ENCODE measurements at places on chromosomes 12 and 14. TPM values are rescaled to one million over a fixed set of nuclear protein-coding genes. Genes with fewer than 3 reads are reported as not detected.

CISTR gene
- total RNA-seq = not detected

TAS2R43 gene
- not detected for total RNA-seq

TRIAP1 gene
- 31.0 TPM for total RNA-seq

REP15 gene
- total RNA-seq = 0.97 TPM

VSIG10 gene
- 34.6 TPM for total RNA-seq

C14orf119 gene
- 47.2 TPM for total RNA-seq

AMIGO2 gene
- 3.2 TPM for total RNA-seq

JAG2 gene
- total RNA-seq = 197 TPM

CLEC2D gene
- 3.7 TPM for total RNA-seq

TSHR gene
- total RNA-seq = not detected

NPFF gene
- total RNA-seq = not detected

PROX2 gene
- not detected for total RNA-seq

KCNC2 gene
- total RNA-seq = 0.32 TPM

CHD8 gene
- 39.0 TPM for total RNA-seq

NOVA1 gene
- total RNA-seq = 0.32 TPM

SDR9C7 gene
- not detected for total RNA-seq

ASCL1 gene
- total RNA-seq = not detected

ZNF891 gene
- total RNA-seq = 0.32 TPM

APOLD1 gene
- 22.0 TPM for total RNA-seq

SLC38A4 gene
- total RNA-seq = 4.2 TPM

CLEC9A gene
- total RNA-seq = not detected

TPPP2 gene
- not detected for total RNA-seq

CD69 gene
- 3.7 TPM for total RNA-seq

NEMP1 gene
- 6.5 TPM for total RNA-seq

COL2A1 gene
- total RNA-seq = not detected

ABCC9 gene
- total RNA-seq = under 0.01 TPM

ASB8 gene
- 16.4 TPM for total RNA-seq

TMEM121 gene
- 3.7 TPM for total RNA-seq

TAS2R20 gene
- 1.6 TPM for total RNA-seq

OTUB2 gene
- 1.2 TPM for total RNA-seq

FGD4 gene
- 42.9 TPM for total RNA-seq

TAS2R46 gene
- 1.5 TPM for total RNA-seq

GIT2 gene
- 36.1 TPM for total RNA-seq

USP44 gene
- 0.81 TPM for total RNA-seq

ZBTB42 gene
- total RNA-seq = 5.5 TPM

GPR84 gene
- total RNA-seq = 0.16 TPM

CRADD gene
- total RNA-seq = 9.8 TPM
